ENCODE measurements at places on chromosomes 2 and 18.

GRCh38 chr18:63956755-63957154 is 7.7 kb downstream of the HMSD start:
- no peak for DNase-seq

GRCh38 chr2:24117902-24118301 is 5.2 kb downstream of the PFN4 start:
- no peak for DNase-seq

DNA sequence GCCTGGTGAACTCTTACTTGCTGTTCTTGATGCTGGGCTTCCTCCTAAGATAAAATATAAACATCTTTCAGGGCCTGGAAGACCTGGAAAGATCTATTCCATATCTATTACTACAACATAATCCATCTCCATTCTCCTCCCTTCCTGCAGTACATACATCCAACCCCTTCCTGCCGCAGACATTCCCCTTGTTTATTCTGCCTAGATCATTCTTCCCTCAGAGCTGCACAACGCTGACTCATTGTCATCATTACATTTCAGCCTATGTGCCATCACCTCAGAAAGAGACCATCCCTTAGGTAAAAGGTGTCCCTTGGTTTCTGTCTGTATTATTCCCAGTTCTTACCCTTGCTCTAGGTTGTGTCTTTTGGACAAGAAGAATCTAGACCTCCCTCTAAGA is 2.5 kb upstream of the CDH7 start:
- DNase-seq: no peak

GRCh38 chr2:190069936-190070696 is 7.6 kb upstream of the MSTN start:
- DNase-seq: no peak

GRCh38 chr2:219243291-219243761 is 1.9 kb downstream of the GLB1L start:
- no peak for DNase-seq

DNA sequence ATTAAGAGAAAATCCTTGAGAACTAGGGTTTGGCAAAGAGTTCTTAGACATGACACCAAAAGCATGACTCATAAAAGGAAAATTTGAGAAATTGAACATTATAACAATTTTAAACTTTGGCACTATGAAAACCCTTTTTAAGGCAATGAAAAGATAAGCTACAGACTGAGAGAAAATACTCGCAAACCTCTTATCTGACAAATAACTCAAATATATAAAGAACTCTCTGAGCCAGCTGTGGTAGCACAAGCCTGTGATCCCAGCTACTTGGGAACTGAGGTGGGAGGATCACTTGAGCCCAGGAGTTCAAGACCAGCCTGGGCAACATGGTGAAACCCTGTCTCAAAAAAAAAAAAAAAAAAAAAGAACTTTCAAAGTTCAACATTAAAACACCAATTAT is 70.5 kb downstream of the FAM168B start:
- DNase-seq: no peak

DNA sequence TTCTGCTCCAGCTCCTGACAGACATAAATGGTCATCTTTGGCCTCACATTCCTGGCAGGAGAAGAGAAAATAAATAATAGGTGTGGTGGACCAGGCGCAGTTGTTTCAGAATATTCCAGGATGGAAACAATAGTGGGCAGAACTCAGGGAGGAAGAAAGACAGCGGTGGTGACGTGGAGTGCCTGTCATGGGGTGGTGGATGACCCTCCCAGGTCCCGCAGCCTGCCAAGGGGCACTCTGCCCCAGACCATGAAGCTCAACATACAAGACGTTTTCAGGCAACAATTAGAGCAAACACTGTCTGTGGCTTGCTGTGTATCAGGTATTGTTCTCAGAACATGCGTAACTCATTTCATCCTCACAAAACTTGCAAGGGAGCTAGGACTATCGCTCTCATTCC is 50.9 kb downstream of the TFCP2L1 start:
- no peak for DNase-seq

GRCh38 chr2:54594048-54594447 is 129.4 kb upstream of the EML6 start:
- DNase-seq: no peak

GRCh38 chr2:227491386-227491785 is 19.4 kb downstream of the AGFG1 start:
- DNase-seq: no peak

GRCh38 chr2:71606244-71606643 is 152.9 kb downstream of the DYSF start:
- no peak for DNase-seq

DNA sequence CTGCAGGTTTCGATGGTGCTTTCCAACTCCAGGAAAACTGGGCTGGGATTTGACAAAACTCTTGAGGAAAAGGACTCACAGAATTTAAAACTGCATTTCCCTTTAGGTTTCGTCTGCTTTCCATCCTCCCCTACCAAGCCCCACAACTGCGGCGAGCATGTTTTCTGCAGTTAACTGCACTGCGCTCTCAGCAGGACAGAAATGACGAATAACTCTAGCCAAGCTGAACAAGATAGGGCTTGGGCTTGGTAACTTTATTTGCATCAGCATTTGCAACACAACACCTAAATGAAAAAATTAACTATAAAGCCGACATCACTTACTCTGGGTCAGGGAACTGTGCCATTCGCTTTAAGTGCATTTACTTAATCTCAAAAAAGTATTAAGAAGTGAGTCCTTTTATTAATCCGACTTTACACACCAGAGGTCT is 669 bp upstream of the PIKFYVE start:
- no peak for DNase-seq

GRCh38 chr2:30653847-30654246 is 153.4 kb downstream of the CAPN13 start:
- no peak for DNase-seq

- DNase-seq: no peak
Measured at GRCh38 chr2:198630384-198630783, 826.0 kb downstream of the PLCL1 start.

DNA sequence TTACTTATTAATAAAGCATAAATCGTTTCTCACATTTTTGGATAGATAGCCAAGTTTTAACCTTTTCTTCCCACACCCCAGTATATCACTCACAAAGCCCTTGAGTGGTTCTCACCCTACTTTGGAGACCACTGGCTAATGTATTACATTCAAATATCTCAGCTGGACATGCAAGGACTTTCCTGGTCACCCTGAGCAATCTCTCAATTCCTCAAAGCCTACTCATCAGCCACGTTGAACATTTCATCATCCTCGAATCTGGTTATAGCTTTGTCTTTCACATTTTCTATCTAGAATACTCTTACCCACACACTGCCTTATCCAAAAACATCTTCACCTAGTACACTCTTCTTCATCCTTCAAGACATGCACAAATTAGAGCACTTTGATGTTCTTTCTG is 71.1 kb upstream of the MAPRE2 start:
- no peak for DNase-seq

DNA sequence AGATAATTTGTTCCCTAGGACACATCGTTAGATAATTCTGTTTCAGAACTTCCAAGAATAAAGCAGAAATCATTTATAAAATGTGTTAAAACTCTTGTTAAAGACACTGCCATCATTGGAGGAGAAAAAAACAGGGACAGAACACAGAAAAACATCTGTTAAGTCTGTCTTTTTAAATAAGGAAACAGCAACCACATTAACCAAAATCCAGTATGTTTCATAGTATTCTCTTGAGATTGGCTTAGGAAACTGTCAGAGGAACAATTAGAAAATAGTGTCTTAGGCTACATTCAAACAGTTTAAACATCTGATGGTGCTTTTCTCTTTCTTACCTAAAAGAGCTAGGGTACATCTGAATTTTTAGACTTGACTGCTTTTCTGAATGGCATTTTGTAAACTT is 81.6 kb downstream of the PMS1 start:
- no peak for DNase-seq

GRCh38 chr2:205984381-205984780 is 101.6 kb downstream of the INO80D start:
- no peak for DNase-seq

DNA sequence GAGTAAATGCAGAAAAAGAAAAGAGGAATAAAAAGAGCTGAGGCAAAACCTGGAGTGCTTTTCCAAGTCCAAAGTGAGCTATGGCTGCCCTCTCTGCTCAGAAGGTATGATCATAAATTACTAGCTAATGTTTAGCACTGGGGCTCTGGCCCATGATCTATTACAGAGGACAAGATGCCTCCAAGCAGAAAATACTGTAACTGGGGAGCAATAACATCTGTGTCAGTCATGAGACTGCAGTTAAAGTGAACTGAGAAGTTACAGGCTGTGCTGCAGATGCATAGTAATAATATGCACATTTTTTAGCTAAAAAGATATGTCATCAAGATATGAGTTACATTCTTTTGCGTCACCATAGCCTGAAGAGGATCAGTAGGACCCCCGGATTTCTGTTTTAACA is 209.4 kb upstream of the RBBP8 start:
- no peak for DNase-seq

- no peak for DNase-seq
Measured at GRCh38 chr2:232966122-232966521, 46.9 kb downstream of the NGEF start.

DNA sequence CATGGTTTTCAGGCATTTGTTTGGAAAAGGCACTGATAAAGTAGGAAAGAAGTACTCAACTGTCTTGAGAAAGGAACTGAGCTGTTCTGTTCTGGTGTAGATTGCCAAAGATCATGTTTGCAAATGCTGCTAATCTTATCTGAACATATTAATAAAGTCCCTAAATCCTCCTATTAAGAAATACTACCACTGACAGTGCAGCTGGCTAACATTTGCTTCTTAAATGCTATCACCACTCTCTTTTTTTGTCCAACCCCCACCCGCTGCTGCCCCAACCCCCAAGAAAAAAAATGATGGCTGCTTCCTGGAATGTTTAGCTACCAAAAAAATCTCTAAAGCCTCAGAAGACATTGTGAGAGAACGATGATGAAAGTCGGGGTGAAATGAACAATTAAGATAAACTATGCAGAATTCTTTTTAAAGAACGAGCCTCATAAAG is 130.7 kb downstream of the CCBE1 start:
- no peak for DNase-seq

- DNase-seq: no peak
Measured at GRCh38 chr18:9436206-9436929, 38.9 kb upstream of the RALBP1 start.

- no peak for DNase-seq
Measured at GRCh38 chr2:171735991-171736710, 48.9 kb downstream of the DYNC1I2 start.

GRCh38 chr18:38257661-38258060 is 692.1 kb upstream of the CELF4 start:
- DNase-seq: no peak

- no peak for DNase-seq
Measured at GRCh38 chr18:24228667-24229041, 89.8 kb downstream of the CABYR start.

GRCh38 chr2:101759162-101759561 is 61.7 kb downstream of the MAP4K4 start:
- no peak for DNase-seq

DNA sequence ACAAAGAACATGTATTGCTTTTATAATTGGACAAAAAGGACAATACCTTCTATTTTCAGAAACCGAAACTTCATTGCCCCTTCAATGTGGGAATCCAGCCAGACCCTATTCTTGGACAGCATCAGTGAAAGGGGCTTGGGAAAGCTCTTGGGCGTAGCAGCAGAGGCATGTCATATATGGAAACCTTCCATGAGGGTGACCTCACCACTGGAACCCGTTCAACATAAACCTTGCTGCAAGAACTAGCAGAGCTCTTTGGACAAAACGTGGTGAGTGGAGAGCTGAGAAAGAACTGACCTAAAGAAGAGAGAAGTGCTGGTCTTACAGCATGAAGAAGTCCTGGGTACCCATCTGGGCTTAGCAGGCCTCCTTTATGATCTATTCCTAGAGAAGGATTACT is 22.7 kb upstream of the ACTG2 start:
- DNase-seq: no peak

DNA sequence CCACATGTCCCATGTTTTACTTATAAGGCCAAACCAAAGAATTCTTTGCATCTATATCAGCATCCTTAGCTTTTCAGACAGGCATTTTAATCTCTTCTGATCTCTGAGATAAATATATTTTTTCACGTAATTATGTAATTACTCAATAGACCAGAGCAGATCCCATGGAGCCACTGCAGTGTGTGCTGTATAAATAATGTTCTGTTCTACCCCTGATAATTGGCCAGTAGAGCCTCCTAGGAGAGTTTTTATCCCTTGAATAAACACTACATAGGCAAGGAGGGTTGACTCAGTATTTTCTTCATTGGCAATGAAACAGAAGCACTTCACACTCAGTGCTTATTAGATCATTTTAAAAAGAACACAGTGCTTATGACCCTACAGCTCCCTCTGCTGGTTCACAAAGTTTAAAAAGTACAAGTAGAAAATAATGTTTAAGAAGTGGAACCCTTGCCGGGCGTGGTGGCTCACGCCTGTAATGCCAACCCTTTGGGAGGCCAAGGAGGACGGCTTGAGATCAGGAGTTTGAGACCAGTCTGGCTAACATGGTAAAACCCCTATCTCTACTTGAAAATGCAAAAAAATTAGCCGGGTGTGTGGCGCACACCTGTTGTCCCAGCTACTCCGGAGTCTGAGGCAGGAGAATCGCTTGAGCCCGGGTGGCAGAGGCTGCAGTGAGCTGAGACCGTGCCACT is 91.9 kb downstream of the PPP1R1C start:
- no peak for DNase-seq

DNA sequence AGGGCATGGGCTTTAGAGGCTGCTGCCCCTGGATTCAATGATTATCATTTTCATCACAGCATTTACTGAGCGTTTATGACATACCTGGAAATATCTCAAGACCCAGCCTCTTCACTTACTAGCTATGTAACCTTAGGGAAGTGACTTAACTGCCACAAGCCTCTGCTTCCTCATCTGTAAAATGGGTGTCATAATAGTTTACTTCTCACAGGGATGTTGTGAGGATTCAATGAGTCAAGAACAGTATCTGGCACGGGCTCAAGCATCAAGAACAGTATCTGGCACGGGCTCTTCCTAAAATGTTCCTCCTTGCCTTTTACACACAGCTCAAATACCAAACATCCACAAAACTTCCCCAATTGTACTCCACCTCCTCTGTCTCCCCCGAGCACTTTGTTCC is 31.4 kb downstream of the LGALSL start:
- no peak for DNase-seq

GRCh38 chr2:232588031-232588430 is 37.5 kb downstream of the EIF4E2 start:
- no peak for DNase-seq

DNA sequence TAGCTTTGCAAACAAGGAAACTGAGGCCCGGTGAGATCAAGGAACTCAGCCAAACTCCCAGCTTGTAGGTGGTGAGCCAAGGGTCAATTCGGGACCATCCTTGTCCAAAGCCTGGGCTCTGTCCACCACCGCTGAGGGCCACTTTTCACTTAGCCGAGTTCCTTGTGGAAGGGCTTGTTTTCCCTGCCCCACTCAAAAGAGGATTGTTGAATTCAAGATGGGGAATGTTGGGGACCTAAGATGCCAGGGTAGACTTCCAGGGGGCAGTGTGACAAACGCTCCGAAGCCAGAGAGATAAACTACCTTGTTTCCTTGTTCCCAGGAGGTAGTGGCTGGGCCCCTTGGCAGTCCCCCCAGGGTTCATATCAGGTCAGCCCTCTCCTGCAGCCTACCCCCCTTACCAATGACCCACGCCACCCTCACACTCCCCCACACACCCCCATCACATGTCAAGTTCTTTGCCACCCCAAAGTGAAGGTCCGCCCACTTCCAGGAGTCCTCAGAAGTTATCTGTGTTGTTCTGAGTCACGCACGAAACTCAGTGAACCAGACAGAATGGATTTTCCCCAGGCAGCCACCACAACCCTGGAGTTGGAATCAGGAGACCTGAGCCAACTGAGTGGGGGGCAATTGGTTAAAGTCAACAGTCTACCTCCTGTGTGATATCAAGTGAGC is 10.3 kb upstream of the ATOH8 start:
- no peak for DNase-seq

- no peak for DNase-seq
Measured at GRCh38 chr2:80030135-80030534, 274.4 kb downstream of the LRRTM1 start.

Measured in stimulated activated CD8-positive, alpha-beta memory T cell treated with anti-CD3 and anti-CD28 coated beads, Interleukin-2, amount 100 ng/mL, for 48 hours (primary cell).